ENCODE measurements at places on chromosomes 4 and X.

- DNase-seq: peak; percentile 34
Observed at GRCh38 chr4:38681281-38681991, 17.4 kb downstream of the KLF3 start.

- DNase-seq: no peak
Observed at GRCh38 chr4:60314416-60314815, 885.7 kb upstream of the ADGRL3 start.

GRCh38 chr4:8676676-8677075 lies 84.1 kb downstream of the CPZ start:
- DNase-seq: no peak

DNA sequence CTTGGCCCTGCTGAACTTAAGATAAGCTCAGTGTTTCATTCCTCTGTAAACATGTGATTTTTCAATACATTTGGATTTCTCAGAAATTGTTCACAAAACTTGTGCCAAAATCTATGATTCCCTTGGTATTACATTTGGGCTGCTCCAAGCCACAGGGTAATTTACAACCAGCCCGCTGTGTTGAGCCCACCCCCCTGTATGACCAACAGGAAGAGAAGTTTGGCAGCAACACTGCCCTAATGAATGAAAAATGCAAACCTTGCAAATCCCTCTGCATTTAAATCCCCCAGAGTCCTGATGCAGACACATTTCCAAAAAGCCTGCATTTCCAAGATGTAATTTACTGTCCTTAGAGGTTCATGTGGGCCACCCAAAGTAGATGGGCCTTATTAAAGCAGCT lies 34.1 kb upstream of the GAB1 start:
- no peak for DNase-seq

- peak; percentile 11 for DNase-seq
Observed at GRCh38 chr4:65668201-65669089, 1.8 kb downstream of the EPHA5 start.

GRCh38 chrX:83419030-83419792 lies 88.9 kb upstream of the POU3F4 start:
- DNase-seq: no peak

- DNase-seq: peak; percentile 19
Observed at GRCh38 chr4:67393699-67394281, 151.5 kb downstream of the CENPC start.

DNA sequence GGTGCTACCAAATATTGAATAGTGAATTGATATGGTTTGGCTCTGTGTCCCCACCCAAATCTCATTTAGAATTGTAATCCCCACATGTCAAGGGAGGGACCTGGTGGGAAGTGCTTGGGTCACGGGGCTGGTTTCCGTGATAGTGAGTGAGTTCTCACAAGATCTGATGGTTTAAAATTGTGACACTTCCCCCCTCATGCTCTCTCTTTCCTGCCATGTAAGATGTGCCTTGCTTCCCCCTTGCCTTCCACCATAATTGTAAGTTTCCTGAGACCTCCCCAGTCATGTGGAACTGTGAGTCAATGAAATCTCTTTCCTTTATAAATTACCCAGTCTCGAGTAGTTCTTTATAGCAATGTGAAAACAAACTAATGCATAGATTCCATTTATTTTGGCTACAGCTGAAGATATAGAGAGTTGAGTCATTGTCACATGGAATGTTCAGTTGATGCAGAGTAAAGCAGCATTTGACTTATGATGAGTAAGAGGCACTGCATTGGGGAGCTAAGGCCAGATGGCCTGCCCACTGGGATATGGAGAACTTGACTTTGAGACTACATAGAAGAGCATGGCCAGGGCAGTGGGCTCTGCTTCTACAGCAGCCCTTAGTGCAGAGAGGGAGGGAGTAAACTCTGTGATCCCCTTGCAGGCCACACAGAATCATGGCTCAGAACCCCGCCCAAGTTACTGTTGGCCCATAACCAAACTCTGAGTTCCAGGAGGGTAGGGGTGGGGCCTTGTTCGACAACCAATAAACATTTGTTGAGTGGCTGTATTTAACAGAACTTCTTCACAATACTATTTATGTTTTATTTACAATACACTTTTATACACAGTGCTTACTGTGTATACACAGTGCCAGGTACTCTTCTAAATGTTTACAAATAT lies 34.2 kb downstream of the RAI2 start:
- DNase-seq: no peak

GRCh38 chr4:69467797-69468196 lies 27.9 kb downstream of the UGT2B4 start:
- DNase-seq: no peak

Data from large intestine (tissue), 12 donors.